Activated T-cell treated with anti-CD3 and anti-CD28 coated beads, Interleukin-2, amount 50 U/mL, for 72 hours (primary cell): ENCODE measurements at places on chromosomes 2 and 18. TPM values are rescaled to one million over a fixed set of nuclear protein-coding genes. Genes with fewer than 3 reads are reported as not detected.

Gene RALB
- 52.9 TPM for total RNA-seq

GRCh38 chr18:35451032-35451431, 46.7 kb downstream of the INO80C start:
- DNase-seq, result no peak

Gene GALR1
- total RNA-seq, result not detected

Gene ASXL3
- total RNA-seq, result not detected

GRCh38 chr2:178401994-178402437, 49.0 kb downstream of the PRKRA start:
- no peak for DNase-seq

GRCh38 chr18:26549263-26550094, 1.1 kb upstream of the KCTD1 start:
- peak; percentile 24 for DNase-seq

GRCh38 chr2:71550801-71551630, 97.7 kb downstream of the DYSF start:
- DNase-seq, result no peak

DNA sequence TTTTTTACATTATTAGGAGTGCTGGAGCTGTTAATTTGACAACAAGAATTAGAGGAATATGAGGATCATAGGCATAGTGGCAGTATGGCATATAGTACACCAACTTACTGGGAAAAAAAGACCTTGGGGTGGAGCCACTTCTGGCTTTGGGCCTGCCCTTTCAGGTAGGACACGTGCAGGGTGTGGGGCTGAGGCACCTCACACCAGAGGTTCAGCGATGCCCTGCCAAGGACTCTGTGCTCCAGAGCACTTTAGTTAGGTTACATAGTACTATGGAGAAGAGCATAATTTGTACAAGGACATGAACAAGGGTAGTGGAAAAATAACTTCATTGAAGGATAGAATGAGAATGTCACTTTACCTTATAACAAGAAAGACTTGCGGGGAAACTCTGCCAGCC, 77.1 kb upstream of the CD302 start:
- DNase-seq, result no peak

- DNase-seq, result no peak
Measured at GRCh38 chr2:36352701-36353100, 2.9 kb upstream of the CRIM1 start.

GRCh38 chr18:49613141-49613640, 51.3 kb downstream of the LIPG start:
- DNase-seq, result no peak

DNA sequence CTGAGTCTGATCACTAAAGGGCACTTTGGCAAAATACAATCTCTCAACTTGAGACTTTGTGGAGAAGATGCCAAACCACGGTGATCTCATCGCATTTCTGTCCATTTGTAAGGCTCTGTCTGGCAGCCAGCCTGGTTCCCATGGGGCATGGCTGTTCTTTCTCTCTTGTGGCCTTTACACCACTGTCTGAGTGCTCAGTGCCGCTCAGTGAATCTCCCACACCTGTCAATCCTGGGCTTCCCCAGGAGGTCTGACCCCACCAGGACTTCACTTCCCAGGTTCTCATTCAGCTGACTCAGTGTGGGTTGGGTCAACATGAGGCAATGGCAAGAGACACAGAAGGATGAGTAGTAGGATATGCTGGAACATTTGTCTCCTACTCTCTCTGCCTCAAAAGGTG, 96.8 kb upstream of the TRIB2 start:
- DNase-seq, result peak; percentile 9

Gene TCF23
- total RNA-seq, result not detected

DNA sequence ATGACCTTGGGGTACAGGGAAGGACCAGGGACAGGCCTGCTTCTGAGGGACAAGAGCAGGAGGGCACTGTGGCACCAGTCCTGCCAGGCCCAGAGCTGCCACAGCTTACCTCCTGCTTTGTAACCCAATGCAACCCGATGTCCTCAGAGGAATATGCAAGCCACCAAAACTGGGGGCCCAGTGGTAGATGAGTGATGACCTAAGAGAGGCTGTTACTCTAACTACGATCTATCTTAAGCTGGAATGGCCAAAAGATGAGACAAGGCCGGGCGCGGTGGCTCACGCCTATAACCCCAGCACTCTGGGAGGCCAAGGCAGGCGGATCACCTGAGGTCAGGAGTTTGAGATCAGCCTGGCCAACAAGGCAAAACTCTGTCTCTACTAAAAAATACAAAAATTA, 12.8 kb downstream of the CYB5A start:
- DNase-seq, result no peak

- no peak for DNase-seq
Measured at GRCh38 chr2:138012968-138013367, 48.7 kb downstream of the HNMT start.

GRCh38 chr2:64812285-64812684, 158.6 kb upstream of the SERTAD2 start:
- DNase-seq, result no peak

DNA sequence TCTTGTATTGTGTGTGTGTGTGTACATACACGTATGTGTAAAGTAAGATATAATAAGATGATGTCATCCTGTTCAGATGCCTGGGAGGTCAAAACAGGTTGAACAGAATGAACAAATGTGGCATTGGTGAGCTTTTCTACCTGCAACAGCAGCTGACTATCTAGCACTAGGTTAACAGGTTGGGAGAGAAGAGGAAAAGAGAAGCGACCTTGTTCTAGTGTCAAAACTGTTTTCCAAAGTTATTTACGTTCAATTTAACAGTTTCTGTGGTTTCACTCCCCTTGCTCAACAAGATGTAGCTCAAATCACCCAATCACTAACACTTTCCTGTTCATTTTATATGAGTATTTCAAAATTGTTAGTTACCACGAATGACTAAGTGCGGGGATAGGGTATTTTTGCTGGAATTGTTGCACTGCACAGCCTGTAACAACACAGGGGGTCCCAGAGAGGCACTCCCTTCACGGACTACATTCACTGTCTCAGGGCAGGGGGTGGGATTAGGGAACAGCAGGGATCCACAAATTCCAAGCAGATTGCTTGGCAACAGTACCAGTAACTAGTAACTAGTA, 67.5 kb upstream of the DTNB start:
- no peak for DNase-seq

Gene KCNIP3
- not detected for total RNA-seq

Gene SLC11A1
- 0.19 TPM for total RNA-seq
